ENCODE measurements at places on chromosomes 3 and 15.

- no peak for DNase-seq
These were observed 1237.9 kb downstream of the ROBO2 start for GRCh38 chr3:78277801-78278200.

DNA sequence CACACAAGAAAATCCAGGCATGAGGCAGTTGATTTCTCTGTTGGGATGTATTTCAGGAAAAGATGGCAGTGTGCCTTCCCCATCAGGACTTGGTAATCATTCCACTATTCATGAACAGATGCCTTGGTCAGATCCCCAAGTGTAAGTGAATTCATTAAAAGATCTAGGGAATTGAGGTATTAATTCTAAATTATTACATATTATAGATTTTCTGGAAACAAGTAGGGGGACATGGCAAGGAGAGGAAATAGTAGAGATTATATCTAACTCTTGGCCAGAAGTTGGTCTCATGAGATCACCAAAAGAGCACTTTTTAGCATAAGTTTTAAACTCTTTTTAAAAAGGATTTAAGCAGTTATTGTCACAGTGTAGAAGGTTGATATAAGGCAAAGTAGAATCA is 74.4 kb upstream of the MDFIC2 start:
- no peak for DNase-seq

GRCh38 chr3:189588475-189589178 is 42.6 kb upstream of the TP63 start:
- DNase-seq = no peak

DNA sequence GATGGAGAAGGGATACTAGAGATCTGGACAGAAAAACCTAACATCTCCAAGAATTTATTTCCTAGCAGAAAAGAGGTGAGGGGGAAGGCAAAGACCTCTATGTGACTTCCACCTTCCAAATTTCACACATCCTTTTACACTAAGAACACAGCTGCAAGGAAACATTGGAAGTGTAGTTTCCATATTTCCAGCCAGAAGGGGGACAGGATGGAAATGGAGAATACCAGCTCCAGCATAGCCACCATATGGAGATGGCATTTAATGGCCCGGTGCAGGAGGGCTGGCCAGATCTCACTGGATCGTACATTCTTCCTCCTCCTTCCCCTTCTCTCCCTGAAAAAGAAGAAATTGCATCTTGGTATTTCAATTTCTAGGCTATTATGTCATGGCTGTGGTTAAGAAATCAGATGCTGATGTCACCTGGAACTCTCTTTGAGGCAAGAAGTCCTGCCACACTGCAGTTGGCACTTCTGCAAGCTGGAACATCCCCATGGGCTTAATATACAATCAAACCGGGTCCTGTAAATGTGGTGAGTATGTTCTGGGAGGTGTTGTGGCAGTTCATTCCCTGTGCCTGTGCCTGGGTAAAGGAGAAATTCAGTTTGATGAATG is 36.9 kb upstream of the TF start:
- peak; percentile 22 for DNase-seq

DNA sequence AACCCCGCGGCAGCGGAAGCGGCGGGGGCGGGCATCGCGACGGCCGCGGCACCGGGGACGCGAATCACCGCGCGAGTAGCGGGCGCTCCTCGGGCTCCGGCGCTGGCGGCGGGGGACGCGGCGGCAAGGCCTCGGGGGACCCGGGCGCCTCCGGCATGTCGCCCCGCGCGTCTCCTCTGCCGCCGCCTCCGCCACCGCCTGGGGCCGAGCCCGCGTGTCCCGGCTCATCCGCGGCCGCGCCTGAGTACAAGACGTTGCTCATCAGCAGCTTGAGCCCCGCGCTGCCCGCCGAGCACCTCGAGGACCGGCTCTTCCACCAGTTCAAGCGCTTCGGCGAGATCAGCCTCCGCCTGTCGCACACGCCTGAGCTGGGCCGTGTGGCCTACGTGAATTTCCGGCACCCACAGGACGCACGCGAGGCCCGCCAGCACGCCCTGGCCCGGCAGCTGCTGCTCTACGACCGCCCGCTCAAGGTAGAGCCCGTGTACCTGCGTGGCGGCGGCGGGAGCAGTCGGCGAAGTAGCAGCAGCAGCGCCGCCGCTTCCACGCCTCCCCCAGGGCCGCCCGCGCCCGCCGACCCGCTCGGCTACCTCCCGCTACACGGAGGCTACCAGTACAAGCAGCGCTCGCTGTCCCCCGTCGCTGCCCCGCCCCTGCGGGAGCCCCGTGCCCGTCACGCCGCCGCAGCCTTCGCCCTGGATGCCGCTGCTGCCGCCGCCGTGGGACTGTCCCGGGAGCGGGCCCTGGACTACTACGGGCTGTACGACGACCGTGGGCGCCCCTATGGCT is 675 bp downstream of the RBM15B start:
- DNase-seq = peak; percentile 20

DNA sequence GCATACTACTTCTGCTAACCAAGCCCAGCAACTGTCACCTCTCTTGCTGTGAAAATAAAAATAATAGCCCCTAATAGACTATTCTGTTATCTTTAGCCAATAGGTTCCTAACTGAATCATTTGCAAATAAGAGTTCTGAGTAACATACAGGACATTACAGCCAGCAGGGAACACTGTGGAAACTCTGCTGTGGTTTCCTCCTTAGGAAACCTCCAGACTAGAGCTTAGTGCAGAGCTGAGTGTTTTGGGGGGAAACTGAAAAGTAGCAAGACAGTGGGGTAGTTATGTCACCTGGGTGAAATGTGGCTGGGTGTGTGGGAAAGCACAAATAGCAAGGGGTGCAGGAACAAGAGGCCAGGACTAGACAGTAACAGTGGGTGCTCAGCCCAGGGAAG is 32.4 kb downstream of the DZIP1L start:
- no peak for DNase-seq

DNA sequence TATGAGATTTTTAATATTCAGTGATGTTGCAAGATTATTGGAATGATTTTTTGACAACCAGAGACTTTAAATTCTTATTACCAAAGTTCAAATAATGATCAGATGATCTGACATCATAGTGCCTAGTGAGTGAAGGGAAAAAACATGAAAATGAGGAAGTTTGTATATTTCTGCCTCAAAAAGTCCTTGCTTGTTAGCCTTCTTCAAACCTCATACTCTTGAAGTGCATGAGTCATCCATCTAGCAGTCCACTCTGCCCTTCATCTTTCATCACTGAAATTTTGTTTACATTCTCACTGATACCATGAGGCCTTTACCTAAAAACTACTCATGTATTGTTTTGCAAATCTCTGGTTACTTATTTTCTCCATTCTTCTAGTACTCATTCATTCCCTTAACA is 23.9 kb upstream of the OR5H6 start:
- peak; percentile 78 for DNase-seq

GRCh38 chr3:128590948-128591347 is 59.7 kb downstream of the RPN1 start:
- no peak for DNase-seq

GRCh38 chr3:47617086-47618010 is 38.7 kb upstream of the CSPG5 start:
- DNase-seq = no peak

- DNase-seq = no peak
These were observed 525.1 kb upstream of the GOLIM4 start for GRCh38 chr3:168620854-168621253.

DNA sequence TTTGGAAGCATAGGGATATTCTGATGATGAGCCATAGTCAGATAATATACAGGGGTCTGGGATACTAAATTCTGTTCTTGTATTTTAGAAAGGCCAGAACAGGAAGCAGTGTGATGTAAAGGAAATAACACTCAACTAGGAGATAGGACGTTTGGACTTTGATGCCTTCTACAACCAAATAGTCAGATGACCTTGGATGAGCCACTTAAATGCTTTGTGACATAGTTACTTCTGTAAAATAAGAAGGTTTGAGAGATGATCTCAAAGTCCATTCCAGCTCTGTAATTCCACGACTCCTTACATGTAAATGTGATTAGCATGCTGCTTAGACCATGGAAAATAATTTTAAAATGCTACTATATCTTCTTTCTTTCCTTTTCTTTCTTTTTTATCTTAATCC is 29.5 kb upstream of the CCDC54 start:
- no peak for DNase-seq

Measured in inflammatory macrophage treated with lipopolysaccharide for 1 hour (primary cell).